ENCODE measurements at places on chromosomes 3 and 15.

GRCh38 chr15:99076109-99076508, 28.8 kb upstream of the SYNM start:
- no peak for DNase-seq

- no peak for DNase-seq
Observed at GRCh38 chr3:58022490-58022889, 14.3 kb downstream of the FLNB start.

DNA sequence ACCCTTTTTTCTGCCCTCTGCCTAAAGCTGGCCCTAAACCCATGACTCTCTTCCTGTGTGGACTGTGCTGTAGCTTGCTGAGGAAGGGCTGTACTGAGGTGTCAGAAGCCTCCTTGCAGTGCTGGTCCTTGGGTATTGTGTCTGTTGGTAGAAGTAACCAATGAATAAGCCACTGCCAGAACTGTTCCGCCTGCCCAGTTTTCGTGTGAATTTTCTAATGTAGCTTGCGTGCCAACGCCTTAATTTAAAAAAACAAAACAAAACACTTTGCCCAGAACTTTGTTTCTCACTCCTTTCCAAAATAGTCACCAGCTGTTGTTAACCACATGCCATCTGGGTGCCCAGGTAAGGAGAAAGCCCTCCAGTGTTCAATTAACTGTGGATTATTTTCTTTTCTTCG, 101.9 kb downstream of the KLHL25 start:
- no peak for DNase-seq

DNA sequence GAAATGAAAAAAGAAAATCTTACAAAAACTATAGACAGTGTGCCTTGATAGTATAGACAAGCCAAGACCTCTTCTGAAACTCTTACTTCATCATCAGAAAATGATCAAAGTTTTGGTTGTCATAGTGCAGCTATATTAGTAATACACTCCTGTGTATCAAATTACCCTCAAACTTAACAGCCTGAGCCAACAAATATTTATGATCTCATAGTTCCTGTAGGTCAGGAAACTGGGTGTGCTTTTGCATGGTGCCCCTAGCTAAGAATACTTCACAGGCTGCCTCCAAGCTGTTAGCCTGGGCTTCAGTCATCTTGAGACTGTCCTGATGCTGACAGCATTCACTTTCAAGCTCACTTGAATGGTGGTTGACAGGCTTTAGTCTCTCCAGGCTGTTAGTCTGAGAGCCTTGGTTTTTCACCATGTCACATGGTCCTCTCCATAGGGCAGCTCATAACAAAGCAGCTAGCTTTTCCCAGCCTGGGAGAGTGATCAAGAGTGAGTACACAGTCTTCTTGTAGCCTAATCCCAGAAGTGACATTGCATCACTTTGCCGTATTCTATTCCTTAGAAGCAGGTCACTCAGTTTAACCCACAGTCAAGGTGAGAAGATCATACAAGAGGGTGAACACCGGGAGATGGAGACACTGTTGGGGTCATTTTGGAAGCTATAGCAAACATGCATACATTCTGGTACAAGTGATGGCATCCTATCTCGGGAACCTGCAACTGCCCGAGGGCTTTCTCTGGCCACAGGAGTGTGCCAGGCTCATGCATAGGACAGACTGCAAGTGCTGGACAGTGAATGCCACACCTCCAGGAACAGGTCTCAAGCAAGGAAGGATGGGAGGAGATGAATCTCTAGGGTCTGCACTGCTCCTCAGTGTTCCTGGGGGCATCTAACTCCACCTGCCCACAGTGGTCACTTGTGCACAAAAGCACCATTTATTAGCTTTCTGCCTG, 173.4 kb upstream of the CADPS start:
- DNase-seq: no peak

GRCh38 chr3:130932979-130933378, 39.1 kb downstream of the ATP2C1 start:
- DNase-seq: no peak

DNA sequence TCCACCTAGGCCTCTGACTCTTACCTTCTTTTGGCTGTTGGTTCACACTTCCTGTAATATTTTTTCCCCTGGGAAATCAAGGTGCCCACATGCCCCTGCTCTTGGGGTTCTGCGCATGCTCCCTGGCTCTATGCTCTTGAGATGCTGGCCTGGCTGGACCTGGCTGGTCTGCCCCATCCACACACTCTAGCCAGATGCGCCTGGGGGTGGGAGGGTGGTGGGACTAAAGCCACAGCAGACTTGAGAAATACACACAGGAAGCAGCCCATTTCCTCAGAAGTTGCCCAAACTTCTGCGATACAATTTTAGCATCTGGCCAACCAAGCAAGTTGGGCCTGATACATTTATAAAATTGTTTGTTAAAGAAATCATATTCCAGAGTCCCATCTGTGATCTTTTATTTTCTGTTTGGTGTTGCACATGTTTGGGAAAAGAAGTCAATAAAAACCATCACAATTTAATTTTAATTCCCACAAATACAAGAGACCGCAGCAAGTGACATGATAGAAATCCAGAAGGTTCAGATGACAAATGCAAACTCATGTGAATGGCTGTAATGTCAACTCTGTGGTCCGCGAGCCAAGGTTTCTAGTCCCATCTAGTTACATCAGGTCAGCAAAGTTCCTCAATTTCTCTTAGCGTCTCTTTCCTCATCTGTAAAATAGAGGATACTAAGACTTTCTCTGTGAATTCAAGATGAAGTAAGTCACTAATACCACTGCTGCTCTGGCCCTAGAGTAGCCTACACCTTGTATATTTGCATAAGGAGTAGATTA, 55.9 kb upstream of the MEF2A start:
- peak; percentile 65 for DNase-seq

DNA sequence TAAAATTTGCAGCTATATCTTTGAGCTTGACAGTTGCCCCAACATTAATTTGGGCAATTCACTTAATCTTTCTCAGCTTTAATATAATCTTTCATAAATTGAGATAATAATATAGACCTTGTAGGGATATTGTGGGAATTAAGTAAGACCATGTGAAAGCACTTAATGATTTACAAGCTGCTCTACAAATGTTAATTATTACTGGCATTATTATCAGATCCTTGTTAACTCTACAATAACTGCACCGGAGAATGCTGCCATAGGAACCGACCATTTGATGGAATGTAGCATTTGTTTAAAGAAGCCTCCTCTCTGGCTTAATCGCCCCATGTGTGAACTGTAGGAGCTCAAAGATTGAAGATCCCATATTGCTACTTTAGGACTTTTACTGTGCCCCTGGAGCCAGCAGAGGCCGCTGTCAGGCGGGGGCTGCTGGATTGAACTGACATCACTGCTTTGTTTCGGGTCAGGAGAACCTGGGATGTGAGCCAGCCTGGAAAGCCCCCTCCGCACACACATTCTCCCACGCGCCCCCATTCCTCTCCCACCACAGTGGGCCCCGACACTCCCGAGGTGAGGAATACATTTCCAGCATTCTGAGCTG, 154.2 kb upstream of the TNIK start:
- DNase-seq: no peak

DNA sequence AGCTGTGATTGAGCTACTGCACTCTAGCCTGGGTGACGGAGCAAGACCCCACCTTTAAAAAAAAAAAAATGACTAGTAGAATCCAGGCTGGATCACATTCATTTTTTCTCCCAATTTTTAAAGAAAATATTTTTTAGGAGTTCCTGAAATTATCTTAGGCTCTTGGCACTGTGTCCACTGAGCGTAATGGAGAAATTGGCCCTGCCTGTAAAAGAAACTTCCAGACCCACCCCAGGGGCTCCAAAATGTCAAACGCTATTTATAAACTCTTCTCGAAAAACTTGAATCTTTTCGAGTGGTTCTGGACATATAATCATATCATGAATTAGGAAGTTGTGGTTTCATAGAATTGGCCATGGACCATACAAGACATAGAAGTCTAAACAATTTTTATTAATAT, 300.2 kb upstream of the RGMA start:
- DNase-seq: no peak

DNA sequence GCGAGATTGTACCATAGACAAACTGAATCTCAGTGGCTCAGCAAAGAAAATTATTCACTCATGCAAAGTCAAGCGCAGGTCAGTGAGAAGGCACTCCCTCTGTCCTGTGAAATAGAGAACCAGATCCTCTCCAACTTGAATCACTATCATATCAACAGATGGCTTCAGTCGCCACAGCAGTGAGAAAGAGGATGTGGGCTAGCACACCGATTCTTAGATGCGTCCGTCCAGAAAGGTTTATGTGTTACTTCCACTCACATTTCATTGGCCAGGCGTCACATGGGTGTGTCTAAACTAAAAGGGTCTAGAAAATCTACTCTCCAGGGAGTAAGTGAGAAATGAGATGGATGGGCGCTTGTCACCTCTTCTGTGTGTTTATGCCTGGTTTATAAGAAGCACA, 141.6 kb upstream of the KBTBD8 start:
- no peak for DNase-seq

GRCh38 chr3:1699361-1699920, 399.2 kb upstream of the CNTN4 start:
- no peak for DNase-seq

GRCh38 chr3:115912372-115912771, 289.1 kb downstream of the GAP43 start:
- no peak for DNase-seq

DNA sequence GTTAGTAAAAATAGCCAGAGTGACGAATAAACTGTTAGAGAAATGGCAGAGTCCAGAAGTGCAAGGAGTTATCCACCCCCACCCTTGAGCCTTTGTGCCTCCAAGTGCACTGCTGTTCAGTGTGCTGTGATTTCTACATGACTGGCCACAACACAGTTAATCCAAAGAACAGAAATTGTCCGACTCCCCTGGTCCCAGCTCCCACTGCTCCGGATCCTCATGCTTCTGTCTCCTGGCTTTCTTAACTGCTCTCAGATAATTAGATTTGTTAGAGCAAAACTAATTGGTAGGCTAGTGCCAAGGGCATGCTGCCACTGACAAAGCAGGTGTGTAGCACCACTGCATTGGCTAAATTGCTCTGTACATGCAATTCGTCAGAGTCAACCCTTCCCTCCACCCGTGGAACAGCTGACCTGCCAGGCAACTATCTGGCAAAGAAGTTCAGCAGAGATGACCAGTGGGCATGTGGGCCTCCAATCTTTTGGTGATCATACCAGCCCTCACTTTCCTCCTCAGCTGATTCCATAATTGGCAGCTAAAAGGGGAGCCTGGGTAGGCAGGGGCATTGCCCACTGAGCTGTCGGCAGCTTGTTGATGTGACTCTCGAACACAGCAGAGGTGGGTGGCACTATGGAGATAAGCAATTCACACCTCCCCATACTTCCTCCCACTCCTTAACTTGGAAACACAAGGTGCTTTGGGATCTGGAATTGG, 18.9 kb upstream of the ACAP2 start:
- no peak for DNase-seq

GRCh38 chr15:76360416-76360815, 23.8 kb downstream of the ISL2 start:
- DNase-seq: no peak

GRCh38 chr3:77038930-77039605, 831 bp upstream of the ROBO2 start:
- no peak for DNase-seq

GRCh38 chr3:185172086-185173049, 19.5 kb upstream of the C3orf70 start:
- DNase-seq: no peak

- no peak for DNase-seq
Observed at GRCh38 chr3:141102372-141102771, 51.2 kb downstream of the SPSB4 start.

DNA sequence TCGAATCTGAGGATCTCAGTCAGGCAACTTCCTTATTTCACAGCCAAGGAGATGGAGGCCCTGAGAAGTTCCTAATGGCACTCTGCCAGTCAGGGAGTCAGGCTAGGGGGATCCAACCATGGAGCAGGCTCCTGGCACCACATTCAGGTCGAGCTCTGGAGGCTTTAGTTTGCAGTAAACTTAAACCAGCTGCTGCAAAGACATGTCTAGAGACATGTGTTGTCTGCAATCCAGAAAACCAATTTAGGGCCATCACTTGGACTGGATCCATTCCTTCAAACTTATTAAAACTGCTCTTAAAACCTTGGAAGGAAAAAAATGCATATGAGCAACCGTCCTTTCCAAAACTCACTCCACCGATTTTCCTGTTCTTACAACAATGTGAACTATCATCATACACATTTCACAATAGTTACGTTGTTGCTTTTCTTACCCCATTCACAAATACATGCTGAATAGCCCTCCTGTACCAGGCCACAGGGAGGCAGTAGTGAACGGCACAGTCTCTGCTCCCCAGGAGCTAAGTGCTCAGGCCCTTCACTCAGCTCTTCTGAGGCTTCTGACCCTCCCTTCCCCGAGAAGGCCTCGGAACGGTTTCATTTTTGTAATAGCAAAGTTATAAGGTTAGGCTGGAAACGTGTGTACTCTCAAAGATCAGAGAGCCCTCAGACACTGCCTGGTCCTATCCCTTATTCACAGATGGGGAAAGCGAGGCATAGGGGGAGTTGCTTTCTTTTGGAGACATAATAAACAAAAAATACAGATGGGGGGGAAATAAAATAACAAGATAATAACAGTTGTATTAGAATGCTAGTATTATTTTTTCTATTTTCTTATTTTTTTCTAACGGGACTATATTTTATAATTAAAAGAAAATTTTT, 20.1 kb downstream of the RFT1 start:
- peak; percentile 33 for DNase-seq

- DNase-seq: no peak
Observed at GRCh38 chr15:37122703-37123102, 22.4 kb upstream of the MEIS2 start.

GRCh38 chr15:30969724-30970123, 21.7 kb downstream of the MTMR10 start:
- no peak for DNase-seq

DNA sequence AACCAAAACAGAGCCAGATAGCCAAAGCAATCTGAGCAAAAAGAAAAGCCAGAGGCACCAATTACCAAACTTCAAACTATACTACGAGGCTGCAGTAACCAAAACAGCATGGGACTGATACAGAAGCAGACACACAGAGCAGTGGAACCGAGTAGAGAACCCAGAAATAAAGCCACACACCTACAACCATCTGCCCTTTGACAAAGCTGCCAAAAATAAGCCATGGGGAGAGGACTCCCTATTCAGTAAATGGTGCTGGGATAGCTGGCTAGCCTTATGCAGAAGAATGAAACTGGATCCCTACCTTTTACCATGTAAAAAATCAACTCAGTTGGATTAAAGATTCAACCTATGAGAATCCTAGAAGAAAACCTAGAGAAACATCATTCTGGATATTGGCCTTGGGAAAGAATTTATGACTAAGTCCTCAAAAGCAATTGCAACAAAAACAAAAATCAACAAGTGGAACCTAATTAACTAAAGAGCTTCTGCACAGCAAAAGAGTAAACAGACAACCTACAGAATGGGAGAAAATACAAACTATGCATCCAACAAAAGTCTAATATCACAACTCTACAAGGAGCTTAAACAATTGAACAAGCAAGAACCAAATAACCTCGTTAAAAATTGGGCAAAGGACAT, 95.1 kb downstream of the APBA2 start:
- DNase-seq: no peak

- DNase-seq: no peak
Observed at GRCh38 chr3:120093119-120093910, 932 bp downstream of the GSK3B start.

Measured in GF-D8 (cell line).